ENCODE measurements at places on chromosomes 1 and 21.

GRCh38 chr1:36400514-36400824 lies 2.8 kb upstream of the LSM10 start:
- DNase-seq, result no peak

DNA sequence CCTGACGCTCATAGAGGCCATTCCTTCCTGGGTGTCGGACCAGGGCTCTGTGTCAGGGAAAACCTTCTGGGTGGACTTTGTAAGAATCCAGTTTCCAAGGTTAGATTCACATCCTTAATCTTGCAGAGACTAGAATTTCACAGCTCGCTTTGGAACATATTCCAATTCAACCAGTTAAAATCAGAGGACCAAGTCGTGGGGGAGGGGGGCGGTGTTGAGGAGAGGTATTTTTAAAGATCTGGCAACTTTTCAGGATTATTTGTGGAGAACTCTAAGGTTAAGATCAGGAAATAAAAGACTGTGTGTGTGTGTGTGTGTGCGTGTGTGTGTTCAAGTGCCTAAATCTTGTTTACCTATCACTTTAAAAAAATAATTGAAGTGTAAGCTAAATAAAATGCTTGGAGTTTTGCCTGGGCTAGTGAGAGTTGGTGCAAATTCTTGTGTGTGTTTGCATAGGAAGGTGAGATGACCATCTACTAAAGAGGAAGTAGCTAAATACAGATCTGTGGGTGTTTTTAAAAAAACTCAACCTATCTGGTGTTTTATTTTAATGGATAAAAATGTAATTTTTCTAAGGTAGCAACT lies 21.8 kb downstream of the TENT5C start:
- no peak for DNase-seq

- no peak for DNase-seq
These were observed 22.4 kb downstream of the LY9 start for GRCh38 chr1:160818207-160818937.

GRCh38 chr1:13892671-13893325 lies 192.8 kb downstream of the PRDM2 start:
- no peak for DNase-seq

- no peak for DNase-seq
These were observed 14.0 kb upstream of the ETV3L start for GRCh38 chr1:157113631-157114030.

DNA sequence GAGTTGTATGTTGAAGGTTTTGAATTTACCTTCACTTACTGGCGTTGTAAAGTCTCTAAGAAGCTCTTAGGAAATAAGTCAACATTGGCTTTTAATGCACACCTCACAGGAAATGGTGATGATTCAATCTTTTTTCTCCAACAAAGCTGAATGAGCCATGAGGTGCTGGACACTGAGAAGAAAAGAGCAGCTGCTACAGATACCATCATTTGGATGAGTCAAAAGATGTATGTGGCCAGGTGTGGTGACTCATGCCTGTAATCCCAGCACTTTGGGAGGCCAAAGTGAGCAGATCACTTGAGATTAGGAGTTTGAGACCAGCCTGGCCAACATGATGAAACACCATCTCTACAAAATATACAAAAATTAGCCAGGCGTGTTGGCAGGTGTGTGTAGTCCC lies 3.3 kb upstream of the IL23R start:
- peak; percentile 78 for DNase-seq

DNA sequence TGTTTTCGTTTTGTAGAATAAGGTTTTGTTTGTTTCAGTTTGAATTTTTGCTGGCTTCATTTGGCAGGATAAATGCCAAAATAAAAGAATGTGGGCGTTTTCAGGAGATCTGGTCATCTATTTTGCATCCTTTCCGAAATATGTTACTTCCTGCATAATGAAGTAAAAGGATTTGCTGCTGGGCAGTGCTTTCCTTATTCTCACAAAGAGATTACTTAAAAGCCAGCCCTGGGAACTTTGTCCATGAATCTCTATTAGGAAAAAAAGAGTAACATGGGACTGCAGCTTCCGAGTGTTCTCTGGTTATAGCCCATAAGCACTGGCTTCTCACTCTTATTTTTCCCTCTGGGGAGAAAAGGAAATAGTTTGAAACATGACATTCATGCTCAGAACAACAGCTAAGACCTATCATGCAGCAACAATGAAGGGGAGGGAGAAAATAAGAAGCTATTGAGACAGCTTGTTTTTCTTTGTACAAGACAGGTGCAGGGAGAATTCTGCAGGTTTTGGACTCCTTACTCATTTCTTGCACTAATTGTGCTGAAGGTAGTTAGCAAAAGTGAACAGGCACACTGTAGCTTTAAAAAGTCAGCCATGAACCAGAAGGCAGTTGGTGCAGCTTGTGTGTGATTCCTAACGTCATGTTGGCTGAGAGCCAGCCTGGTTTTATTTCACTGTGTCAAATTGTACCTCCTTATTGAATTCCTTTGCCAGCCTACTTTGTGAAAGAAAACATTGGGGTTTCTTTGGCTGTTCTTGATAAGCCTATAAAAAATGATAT lies at the start of gene SAMD13:
TSS of gene SAMD13 (plus strand) at position 705 of the 781 bp plus-strand sequence. CDS start 1,527 bp downstream, outside the sequence.
- DNase-seq, result peak; percentile 49

DNA sequence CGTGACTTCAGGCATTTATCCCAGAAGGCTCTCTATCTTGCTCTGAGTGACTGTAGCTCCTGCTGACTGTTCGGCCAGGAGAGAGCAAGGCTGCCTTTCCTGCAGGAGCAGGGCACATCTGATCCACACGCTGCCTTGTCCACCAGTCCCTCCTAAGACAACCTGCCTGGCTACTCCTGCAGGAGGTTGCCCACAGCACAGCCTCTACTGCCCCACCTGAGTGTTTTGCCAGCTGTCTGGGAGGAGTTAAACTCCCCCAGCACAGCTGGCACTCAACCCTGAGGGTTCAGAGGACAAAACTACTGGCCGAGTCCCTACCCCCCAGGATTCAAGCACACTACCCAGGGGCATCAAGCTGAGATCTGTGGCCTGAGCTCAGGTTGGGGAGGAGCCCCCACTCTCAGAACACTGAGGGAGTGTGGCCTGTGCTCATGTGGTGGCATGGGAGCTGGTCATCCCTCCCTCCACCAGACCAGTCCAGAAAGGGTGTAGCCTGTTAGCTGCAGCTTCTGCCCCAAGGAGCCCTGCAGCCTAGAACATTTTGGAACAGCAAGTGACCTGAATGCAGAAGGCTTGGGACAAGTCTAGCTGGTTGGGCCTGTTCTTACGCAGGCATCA lies 237.3 kb downstream of the SLC44A5 start:
- DNase-seq, result no peak

DNA sequence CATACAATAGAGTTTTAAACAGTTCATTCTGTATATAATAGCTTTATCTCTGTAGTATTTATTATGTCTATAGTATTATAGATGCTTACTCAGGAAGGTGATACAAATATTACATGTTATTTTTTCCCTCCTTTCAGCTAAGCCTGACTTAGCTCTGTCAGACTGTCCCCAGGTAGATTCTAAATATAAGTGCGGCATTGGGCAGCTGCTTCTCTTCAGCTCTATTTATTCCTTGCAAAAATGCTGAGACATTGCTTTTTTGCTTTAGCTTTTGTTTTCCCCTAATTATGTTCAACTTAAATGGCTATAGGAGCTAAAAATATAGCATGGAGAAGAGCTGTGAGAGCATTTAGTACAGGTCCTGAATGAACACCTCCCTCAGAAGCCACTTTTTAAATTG lies 203.2 kb upstream of the BEND5 start:
- no peak for DNase-seq

DNA sequence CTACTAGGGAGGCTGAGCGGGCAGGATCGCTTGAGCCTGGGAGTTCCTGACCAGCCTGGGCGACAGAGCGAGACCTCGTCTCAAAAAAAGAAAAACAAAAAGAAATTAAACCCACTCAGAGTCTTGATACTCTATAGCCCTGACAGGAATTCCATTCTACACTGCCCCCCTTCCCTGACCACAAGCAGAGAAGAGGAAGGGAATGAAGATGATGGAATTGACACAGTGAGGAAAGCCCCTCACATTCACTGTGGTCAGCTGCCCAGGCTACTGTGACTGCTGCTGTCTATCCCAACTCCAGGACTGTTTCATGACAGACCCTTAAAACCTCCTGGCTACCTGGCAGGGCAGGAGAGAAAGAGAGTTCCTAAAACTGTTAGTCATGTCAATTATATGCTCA lies 12.1 kb downstream of the LIN9 start:
- no peak for DNase-seq

DNA sequence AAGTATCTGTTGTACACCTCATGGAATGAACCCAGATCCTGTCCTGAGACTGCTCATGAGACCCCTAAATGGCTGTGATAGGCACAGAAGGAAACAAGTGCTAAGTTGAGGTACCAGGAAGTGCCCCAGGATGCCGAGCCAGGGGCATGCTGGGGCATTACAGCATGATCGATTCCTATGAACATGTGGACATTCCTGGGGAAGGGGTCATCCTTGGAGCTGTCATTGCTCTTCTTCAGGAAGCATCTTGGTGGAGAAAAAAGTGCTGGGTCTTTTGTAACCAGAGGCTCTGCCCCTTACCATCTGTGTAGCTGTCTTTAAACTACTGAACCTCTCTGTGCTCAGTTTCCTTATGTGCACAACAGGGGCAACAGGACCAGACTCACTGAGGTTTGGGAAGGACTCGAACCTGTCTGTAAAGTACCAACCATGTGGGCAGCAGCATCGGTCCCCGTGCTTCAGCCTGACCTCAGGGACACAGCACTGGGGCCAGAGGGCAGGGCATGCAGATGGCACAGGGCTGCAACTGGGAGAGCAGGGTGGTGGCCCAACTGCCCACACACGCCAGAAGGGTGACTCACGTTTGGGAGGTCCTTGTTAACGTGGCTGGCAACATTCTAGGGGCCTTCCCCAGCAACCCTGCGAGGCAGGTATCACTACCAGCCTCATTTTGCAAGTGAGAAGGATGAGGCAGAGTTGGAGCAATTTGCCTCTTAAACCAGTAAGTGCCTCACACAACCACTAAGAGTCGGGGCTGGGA lies 142.3 kb upstream of the EDN2 start:
- DNase-seq, result peak; percentile 88

DNA sequence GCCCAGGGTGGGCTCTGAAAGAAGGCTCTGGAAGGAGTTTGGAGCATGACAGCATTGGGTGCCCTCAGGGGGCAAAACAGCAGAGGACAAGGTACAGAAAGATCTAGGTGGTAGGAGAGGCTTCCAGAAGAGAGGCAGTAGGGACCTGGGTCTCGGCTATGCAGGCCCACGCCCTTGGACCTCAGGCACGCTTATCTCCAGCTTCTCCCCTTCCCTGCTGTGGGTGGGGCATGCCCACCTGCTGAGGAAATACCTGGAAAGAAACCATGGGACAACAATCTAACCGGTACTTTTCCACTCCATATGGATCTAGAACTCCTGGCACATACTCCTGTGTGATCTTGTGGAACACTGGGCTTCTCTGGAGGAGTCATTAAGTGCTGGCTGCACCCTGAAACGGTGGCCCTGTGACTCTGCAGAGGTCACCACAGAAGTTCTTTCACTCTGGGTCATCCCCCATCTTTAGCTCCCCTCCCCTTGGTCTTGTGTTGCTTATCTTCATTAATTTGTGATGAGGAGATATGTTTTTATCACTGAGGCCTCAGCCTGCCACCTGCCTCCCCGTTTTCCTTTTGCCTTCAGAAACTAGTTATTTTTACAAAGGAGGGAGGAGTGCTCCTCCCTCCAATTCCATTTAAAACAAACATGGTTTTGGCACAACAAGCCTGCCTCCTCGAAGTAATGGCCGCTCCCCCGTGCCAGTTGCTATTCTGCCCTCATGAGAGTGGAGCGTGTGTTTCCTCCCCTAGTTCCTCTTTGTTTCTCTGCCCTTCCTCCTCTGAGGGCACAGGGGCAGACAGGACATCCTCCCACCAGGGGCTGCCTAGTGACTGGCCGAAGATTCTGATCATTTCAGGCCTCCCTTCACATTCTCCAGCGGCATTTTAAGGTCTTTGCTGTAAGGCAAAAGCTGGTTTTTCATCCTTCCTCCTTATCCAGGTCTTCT lies 78.0 kb upstream of the ATP5PO start:
- no peak for DNase-seq

GRCh38 chr1:211648980-211649934 lies 26.2 kb downstream of the NEK2 start:
- DNase-seq, result peak; percentile 36

DNA sequence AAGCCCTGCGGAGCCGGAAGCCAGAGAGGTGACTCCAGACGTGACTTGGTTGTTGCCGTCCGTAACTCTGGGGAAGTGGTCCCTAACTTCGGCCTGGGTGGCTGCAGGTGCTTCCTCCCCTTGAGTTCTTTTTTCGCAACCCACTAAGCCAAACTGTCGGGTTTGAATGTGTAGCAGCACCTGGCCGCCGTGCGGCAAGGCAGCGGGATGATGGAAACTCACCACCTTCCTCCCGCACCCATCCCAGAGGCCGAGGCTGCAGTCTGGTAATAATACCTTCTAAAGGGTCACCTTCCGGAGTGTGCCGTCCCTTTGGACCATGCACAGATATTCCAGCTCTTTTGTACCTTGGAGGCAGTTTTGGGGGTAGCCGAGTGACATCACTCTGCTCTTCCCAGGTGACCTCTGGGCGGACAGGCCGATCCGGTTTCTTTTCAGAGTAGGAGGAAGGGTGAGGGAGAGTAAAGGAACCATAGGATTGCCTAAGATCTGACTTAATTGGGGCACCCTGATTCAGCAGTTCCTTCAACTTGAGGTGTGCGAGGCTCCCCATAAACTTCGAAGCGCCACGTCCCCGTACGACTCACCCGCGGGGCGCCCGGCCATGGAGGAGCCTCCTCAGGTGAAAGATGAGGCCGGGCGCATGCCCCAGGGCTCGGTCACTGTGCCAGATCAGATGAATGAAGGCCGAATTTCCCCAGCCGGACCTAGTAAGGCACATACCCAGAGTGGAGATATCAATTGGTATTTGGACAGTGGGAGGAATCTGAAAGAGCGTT lies 1.0 kb downstream of the KCNK1 start:
- DNase-seq, result peak; percentile 33

GRCh38 chr1:42936309-42937078 lies 22.2 kb downstream of the SLC2A1 start:
- DNase-seq, result peak; percentile 68

DNA sequence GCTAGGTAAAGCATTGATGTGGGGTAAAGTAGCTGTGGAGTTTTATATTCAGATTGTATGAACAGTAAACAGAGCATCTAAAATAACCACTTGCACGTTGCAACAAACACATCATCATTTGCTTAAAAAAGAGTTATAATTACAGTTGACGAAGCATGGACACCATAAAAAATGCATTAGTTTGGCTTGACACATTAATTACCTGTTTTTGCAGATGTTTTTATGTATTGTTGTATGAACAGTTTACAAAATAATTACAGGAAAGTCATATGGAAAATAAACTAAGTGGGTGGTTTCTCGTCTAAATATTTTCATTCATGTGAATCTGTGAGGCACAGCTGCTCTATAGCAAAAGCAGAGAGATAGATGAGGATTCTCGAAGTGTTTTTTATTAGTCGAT lies 108.3 kb downstream of the RPS6KC1 start:
- DNase-seq, result no peak

- DNase-seq, result no peak
These were observed 51.7 kb downstream of the ZNF326 start for GRCh38 chr1:90046635-90047034.
